Muscle of leg (tissue), 16 donors: ENCODE measurements at places on chromosomes 12 and 14. TPM values are rescaled to one million over a fixed set of nuclear protein-coding genes. Genes with fewer than 3 reads are reported as not detected.
A peak's percentile ranks its signal among the peaks of the same experiment; 100 is the strongest.

NGB gene
- not detected for total RNA-seq

- peaks cover 30% of the 10 kb centered on the region for H3K36me3 ChIP-seq
- H3K4me3 ChIP-seq, result peak overlapping the region; percentile 89
- H3K4me1 ChIP-seq, result peaks cover 4% of the 10 kb centered on the region
- peak overlapping the region; percentile 98 for H3K27ac ChIP-seq
- DNase-seq, result no peak
Measured at GRCh38 chr14:21384494-21384851, 654 bp upstream of the SUPT16H start.

DNA sequence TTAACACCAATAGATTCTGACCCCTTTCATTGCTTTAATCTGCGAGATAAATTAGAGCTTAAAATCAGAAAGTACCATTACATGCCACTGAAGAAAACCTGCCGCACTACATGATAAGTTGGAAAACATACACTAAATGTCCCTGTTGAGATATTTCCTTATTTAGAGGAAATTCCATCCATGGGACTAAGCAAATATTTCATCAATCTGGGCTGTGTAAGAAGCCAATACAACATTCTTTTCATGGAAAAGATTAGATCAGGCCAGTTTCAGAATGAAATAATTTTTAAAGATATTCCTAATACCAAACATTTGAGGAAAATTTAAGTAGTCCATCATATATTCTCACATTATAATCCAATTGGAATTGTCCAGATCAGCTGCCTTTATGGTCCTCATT lies 112.8 kb downstream of the LLPH start:
- no peaks in the 10 kb centered on the region for H3K27me3 ChIP-seq
- no peak overlapping the region for H3K27ac ChIP-seq
- DNase-seq, result no peak
- H3K36me3 ChIP-seq, result no peaks in the 10 kb centered on the region
- H3K4me3 ChIP-seq, result no peak overlapping the region

DNA sequence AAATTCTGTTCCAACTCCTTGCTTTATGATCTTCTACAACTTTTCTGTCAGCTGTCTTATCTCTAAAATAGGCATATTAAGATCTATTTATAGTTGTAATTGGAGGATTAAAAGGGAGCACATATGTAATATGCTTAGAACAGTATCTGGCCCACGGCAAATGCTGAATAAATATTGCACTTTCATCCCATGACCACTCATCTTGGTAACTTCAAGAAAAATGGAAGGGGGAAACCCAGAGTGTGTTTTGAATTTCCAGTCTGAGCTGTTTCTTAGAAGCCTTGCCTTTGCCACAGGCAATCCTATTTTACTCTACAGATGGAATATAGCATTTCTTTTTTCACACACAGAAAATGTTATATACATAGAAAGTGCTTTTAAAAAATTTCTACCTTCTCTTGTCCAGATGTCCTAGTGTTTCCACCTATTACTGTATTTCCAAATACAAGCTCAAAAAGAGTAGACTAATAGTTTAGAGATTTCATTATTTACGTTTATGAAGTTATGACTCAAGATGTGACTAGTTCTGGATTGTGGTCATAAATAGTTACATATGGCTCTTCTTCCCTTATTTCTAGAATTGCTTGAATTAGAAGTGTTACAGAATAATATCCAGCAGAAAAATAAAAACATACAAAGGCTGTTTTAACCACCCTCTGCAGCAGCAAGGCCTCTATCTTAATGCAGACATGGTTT lies 6.2 kb upstream of the STXBP6 start:
- H3K4me3 ChIP-seq, result no peak overlapping the region
- H3K27ac ChIP-seq, result no peak overlapping the region
- no peaks in the 10 kb centered on the region for H3K36me3 ChIP-seq
- H3K4me1 ChIP-seq, result peaks cover under 1% of the 10 kb centered on the region
- no peak for DNase-seq

GRCh38 chr12:124680863-124681778 lies 113.7 kb upstream of the NCOR2 start:
- H3K4me1 ChIP-seq, result peaks cover 81% of the 10 kb centered on the region
- peak; percentile 77 for DNase-seq
- H3K4me3 ChIP-seq, result no peak overlapping the region
- H3K27ac ChIP-seq, result peak overlapping the region; percentile 83

GRCh38 chr14:33420051-33420627 lies 481.5 kb downstream of the NPAS3 start:
- H3K27me3 ChIP-seq, result no peaks in the 10 kb centered on the region
- no peaks in the 10 kb centered on the region for H3K4me1 ChIP-seq
- no peak overlapping the region for H3K27ac ChIP-seq
- no peaks in the 10 kb centered on the region for H3K36me3 ChIP-seq
- no peak for DNase-seq
- H3K4me3 ChIP-seq, result no peak overlapping the region

DNA sequence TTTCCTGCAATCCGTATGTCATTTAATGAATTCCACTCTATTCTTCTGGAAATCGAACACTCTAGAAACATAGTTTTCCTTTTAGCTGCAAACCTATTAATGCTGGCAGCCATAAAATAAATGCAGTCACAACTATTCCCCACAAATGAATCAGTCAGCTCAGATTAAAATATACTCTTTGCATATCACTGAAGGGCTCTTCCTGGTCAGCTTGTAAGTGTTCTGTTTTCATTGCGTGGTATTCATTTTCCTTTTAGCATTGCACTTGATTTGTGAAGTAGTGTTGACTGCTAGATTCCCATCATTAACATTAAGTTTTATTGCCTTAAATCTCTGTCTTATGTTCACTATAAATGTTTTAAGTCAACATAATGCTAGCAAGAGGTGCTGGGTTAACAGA lies 685.9 kb downstream of the DIO2 start:
- H3K4me3 ChIP-seq, result no peak overlapping the region
- H3K27me3 ChIP-seq, result no peaks in the 10 kb centered on the region
- H3K4me1 ChIP-seq, result no peaks in the 10 kb centered on the region
- no peaks in the 10 kb centered on the region for H3K36me3 ChIP-seq
- H3K27ac ChIP-seq, result no peak overlapping the region
- DNase-seq, result no peak

GRCh38 chr12:2023365-2023764 lies 19.1 kb upstream of the DCP1B start:
- no peaks in the 10 kb centered on the region for H3K4me1 ChIP-seq
- no peak for DNase-seq
- no peak overlapping the region for H3K27ac ChIP-seq

DNA sequence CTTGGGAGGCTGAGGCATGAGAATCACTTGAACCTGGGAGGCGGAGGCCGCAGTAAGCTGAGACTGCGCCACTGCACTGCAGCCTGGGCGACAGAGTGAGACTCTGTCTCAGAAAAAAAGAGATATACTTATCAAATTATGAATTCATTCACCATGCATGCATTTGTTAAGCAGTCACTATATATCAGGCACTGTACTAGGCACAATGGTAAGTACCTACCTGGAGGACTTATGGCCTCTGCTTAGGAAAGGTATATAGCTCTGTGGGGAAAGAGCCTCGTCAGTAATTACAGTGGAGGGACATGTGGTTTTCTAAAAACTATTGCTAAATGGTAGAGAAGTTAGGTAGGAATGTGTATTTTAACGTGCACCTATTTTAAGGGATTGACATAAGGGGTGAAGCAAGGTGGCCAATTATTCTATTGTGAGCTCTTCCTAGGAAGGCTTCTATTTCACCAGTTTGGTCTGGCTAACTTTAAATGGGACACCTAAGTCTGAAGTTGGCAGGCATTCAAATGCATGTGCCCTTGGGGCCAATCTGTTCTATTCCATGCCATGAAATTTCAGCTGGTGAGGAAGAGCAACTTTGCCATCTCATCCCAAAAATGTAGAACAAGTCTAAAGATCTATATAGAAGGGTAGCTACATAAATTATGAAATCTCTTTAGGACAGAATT lies 15.0 kb downstream of the TCP11L2 start:
- no peaks in the 10 kb centered on the region for H3K4me1 ChIP-seq
- H3K36me3 ChIP-seq, result peaks cover 17% of the 10 kb centered on the region
- no peak overlapping the region for H3K27ac ChIP-seq
- no peak overlapping the region for H3K4me3 ChIP-seq
- no peaks in the 10 kb centered on the region for H3K27me3 ChIP-seq
